ENCODE measurements at places on chromosomes 1 and 21.

DNA sequence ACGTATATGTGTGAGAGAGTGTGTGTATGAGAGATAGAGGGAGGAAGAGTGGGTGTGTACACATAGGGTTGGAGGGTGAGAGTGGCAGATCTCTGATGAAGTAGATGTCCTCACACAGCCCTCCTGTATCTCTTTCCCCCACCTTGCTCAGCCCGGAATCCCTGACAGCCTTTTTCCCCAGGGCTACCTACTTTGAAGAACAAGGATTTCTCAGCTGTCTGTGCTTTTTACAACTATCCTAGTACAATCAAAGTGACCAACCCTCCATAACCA is 29.1 kb upstream of the CADM3 start:
- no peak for DNase-seq

- DNase-seq, result no peak
These were observed 722 bp downstream of the LZIC start for GRCh38 chr1:9942399-9942938.

DNA sequence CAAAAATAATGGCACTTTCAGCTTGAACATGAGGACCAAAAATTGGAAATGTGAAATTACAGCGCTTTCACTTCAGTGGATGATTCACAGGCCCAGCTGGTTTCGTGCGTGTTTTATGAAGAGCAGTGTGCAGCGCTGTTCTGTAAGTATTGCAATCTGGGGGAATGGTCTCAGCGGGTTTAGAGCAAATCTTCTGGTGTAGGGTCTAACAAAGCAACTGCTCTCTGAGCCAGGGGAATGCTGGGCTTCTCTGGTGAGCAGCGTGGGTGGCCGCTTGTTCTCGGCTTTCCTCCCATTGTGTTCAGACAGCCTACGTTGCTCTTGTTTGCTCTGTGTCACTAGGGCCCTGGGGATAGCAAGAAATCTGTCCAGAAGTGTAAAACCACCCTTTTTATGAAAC is 42.4 kb upstream of the GADD45A start:
- DNase-seq, result no peak

DNA sequence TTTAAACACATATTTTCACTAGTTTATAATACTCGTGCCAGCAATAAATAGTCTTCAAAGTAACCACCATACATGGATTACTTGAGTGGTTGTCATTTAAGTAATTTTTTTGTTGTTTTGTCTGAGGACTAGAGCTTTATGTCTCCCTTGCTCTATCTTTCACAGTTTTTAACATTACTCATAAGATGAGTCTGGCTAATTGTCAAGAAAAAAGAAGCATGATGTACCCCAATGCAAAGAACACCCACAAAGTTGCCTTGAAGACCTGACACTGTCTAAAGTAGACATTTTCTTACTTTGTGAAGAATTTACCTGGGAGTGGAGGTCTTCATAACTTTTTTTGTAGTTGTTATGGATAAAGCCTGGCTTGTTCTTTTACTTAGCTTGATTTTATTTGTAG is 210.4 kb upstream of the BRINP3 start:
- DNase-seq, result no peak

GRCh38 chr1:58487002-58487401 is 59.5 kb downstream of the OMA1 start:
- no peak for DNase-seq

DNA sequence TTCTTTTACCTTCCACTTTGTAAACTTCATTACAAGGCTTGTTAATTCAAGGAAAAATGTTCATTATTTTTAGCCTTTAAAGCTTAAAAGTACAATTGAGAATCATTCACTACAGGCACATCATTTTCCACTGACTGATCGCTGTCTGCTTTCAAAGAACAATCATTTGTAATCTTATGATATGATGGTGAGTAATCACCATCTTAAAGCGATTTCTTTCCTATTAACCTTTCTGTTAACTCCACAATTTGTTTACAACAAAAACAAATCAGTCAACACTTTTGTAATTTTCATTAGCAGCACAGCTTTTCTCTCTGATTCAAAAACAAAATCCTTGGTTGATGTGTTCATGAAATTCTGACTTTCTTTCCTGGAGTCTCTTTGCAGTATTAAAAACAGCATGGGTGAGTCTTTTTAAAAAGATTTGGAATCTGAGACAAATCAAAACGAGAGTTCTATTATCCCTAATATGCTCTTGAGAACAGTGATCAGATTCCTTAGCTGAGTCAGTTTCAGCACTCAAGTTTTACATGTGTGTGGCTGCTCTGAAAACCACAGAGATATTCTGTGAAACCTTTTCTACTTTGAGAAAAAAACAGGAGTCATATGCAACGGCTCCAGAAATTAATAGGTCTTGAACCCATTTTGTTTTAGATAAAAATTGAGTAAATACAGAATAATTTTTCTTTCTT is 145.8 kb upstream of the TMPRSS15 start:
- no peak for DNase-seq

- DNase-seq, result no peak
These were observed 7.8 kb downstream of the PSMB2 start for GRCh38 chr1:35633547-35633946.

GRCh38 chr1:77614037-77614436 is 68.4 kb downstream of the ZZZ3 start:
- no peak for DNase-seq

DNA sequence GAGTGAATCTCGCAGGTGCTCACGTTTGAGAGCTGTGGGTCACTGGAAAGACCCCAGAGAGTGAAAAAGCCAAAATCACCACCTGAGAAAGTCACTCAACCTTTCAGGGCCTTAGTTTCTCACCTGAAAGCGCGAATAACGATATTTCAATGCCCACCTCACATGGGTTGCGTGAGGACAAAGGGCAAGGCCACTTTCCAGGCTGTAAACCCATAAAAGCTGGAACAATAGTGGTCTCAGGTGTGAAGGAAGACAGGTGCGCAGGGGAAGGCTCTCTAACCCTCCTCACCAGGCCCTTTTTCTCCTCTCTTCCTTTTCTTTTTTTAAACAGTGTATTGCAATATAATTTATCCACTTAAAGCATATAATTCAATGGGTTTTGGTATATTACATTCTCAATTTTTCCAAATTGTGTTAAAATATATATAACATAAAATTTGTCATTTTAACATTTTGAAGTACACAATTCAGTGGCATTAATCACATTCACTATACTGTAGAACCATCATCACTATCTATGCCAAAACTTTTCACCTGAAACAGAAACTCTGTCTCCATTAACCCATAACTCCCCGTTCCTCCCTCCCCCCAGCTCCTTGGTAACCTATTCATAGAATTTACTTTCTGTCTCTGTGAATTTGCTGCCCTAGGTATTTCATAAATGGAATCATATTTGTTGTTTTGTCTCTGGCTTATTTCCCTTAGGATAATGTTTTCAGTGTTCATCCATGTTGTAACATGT is 118.4 kb upstream of the TNR start:
- no peak for DNase-seq

GRCh38 chr21:42426876-42427480 is 23.3 kb downstream of the UBASH3A start:
- DNase-seq, result no peak

DNA sequence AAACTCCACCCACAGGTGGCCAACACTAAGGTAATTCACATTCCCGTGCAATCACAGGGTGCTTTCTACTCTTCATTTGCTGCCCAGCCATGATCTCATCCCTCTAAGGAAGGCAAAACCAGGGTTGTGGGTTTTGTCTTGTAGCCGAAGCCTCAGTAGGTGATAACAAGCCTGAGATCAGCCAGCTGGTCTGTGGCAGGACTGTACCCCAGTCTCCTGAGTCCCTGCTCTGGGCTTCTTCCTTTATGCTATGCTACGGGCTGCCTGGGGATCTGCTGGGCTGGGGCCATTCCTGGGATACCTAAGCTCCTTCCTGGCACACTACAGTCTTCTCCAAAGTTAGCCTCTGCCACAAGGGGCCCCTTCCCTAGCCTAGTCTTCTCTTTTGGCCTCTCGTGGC is 9.8 kb downstream of the PPFIA4 start:
- DNase-seq, result no peak

DNA sequence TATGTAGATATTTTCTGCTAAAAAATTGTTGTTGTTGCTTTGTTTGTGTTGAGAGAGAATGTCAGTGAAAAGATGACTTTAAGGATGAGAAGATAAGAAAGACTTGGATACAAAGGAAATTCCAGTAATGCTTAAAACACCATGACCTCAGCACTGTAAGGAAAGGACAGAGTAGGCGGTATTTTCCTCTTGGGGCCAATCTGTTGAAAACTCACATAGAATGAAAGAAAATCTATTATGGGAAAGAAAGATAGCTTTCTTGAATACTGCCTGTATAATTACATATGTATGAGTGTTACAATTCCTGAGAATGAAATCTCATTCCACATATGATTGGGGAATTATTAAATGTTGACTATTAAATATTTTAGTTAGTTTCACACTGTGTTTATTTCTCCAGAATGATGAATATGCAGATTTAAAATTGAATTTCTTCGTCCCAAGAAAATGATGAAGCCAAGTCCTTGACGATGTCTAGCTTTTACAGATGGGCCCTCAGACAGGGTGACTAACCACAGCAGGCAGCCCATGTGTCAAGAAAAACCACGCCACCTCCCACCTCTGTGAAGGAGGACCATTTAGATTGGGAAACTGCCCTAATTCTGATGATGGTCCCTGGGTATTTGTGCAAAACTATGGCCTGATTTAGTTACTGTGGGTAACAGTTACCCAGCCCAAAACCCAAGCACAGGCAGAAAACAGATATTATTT is 49.7 kb upstream of the LMO4 start:
- no peak for DNase-seq

DNA sequence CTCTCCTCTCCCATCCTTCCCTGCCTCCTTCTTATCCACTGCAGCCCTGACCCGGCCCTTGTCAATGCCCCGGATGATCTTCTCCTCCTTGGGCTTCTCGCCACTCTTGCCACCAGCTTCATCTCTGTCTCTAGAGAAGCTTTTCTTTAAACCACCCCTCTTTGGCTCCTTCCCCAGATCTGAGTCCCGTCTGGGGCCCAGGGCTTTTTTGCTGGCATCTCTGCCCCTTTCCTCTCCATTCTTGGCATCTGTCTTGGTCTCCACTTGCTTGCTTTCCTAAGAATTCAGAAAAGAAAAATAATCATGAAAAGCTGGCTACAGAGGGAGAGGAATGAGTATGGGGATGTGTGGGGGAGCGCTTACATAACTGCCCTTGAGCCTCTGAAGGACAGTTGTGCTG is 11.8 kb downstream of the SHISA4 start:
- no peak for DNase-seq

- DNase-seq, result no peak
These were observed 583 bp upstream of the RNF223 start for GRCh38 chr1:1074631-1075147.

GRCh38 chr1:182795563-182796228 is 6.1 kb downstream of the NPL start:
- DNase-seq, result no peak

- DNase-seq, result no peak
These were observed 206.5 kb downstream of the TNR start for GRCh38 chr1:175536921-175537320.

- DNase-seq, result no peak
These were observed 11.1 kb downstream of the TNNI3K start for GRCh38 chr1:74246315-74246714.

- no peak for DNase-seq
These were observed 847.1 kb downstream of the KCNT2 start for GRCh38 chr1:195761104-195761503.

- DNase-seq, result no peak
These were observed 55.2 kb upstream of the PALMD start for GRCh38 chr1:99590578-99591209.

DNA sequence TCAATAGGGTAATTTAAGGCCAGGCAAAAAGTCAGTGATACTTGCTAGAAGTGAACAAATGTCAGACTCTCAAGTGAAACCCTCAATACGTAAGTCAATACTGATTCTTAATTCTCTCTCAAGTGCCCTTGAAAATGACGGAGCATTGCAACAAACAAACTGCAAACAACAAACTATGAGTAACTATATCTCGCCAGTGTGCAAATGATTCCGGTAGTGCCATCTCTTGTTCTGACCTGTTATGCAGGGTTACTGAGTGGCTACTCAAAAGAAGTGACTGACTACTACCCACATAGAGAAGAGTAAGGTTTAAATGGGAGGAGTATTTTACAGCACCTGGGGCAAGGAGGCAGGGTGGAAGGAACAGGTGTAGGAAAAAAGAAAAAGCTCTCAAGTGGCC is 1.6 kb downstream of the SLC19A2 start:
- DNase-seq, result no peak

DNA sequence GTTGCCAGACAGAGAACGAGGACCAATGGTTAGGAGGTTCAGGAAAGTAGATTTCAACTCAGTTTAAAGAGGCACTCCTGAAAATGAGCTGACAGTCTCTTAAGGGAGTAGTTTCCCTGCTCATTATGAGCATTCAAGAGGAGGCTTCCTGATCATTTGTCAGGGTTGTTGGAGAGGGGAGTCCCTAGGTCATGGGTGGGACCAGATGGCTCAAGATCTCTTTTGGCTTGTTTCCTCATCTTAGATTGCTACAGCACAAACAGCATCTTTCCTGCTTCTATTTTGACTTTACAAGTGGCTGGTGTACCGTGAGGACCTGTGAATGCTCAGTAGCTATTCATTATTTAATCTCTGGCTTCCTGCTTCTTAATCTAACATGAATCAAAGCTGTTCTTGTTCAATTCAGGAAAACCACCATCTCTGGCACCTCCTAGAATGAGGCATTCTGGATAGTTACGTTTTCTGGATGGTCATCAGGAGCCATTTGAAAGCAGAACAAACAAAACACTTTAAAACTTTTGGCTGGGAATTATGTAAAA is 47.6 kb downstream of the PEX14 start:
- no peak for DNase-seq

DNA sequence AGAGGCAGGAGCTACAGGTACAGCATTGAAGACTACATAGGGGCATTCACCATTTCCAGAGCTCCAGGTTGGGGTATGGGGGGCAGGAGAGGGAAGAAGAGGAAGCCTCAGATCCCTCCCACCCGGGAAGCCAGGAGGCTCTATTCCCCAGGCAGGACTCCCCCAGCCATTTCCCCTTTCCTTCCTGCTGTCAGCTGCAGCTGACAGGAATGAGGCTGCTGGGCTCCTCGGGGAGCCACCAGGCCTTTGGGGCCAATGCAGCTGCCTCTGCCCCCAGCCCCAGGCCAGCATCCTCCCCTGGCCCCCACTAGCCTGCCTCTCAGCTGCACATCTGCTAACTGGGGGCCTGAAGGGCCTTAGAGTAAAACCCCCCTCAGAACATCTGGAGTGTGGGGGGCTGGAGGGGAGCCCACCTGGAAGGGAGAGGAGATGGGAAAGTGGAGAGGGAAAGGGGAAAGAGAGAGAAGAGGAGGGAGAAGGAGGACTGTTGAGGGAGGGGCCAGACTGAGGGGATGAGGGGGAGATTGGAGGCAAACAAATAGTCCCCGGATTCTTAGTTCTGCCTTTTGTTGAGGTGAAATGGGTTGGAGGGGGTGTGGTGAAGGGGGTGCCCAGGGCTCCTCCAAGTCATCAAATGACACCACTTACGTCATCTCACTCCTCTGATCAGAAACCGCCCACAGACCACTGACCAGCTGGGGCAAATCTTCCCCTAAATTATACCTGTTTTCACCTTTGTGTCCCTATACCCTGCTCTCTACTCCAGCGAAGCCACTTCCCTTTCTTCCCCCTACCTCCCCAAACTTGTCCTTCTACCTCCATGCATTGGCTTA is 58.0 kb downstream of the LGR6 start:
- no peak for DNase-seq
